HFFc6 (cell line): ENCODE measurements at places on chromosomes 11 and 22. TPM values are rescaled to one million over a fixed set of nuclear protein-coding genes. Genes with fewer than 3 reads are reported as not detected.

Gene PATE2
- total RNA-seq = not detected in 3 replicates

- DNase-seq = no peak
- H3K36me3 ChIP-seq = no peaks in the 10 kb centered on the region
- no peaks in the 10 kb centered on the region for H3K4me1 ChIP-seq
- H3K27me3 ChIP-seq = peaks cover 21% of the 10 kb centered on the region
- no peak overlapping the region for H3K4me3 ChIP-seq
Observed at GRCh38 chr11:17594686-17595192, 47.7 kb downstream of the OTOG start.

- DNase-seq = no peak
- peak overlapping the region; percentile 53; the same call in 1 of the 2 replicates for H3K27ac ChIP-seq
- H3K4me1 ChIP-seq = peaks cover 30% of the 10 kb centered on the region
- H3K4me3 ChIP-seq = peak overlapping the region; percentile 87
Observed at GRCh38 chr11:134069426-134070341, 812 bp downstream of the JAM3 start.

Gene PIH1D2
- 0.74 to 1.5 TPM (median 0.87 TPM) in 3 replicates for total RNA-seq
